HCT116 (cell line): ENCODE measurements at places on chromosomes 5 and 9. TPM values are rescaled to one million over a fixed set of nuclear protein-coding genes. Genes with fewer than 3 reads are reported as not detected.

FREM1 gene
- 0.12 TPM for total RNA-seq

- DNase-seq = no peak
- H3K27ac ChIP-seq = no peak overlapping the region
- H3K36me3 ChIP-seq = no peaks in the 10 kb centered on the region
- H3K27me3 ChIP-seq = no peaks in the 10 kb centered on the region
Observed at GRCh38 chr9:7844242-7844641, 44.7 kb upstream of the DMAC1 start.

PRLR gene
- 0.10 TPM for total RNA-seq

DNA sequence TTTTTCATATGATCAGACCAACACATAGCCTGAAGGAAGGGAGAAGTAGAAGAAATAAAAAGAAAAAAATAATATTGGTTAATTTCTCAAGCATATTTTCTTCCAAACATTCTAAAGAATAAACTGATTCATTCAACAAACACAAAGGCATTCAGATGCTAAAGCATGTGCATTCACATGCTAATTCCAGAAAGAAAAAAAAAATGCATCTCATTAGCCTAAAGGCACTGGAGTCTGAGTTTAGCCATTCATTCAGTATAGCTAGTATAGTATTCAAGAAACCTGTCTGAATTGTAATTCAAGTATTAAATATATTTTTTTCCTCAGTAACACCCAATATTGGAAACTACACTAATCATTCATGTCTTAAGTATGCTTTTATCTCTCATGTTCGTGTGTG lies 61.0 kb upstream of the FER start:
- peaks cover under 1% of the 10 kb centered on the region; the same call in 1 of the 2 replicates for H3K4me1 ChIP-seq
- no peaks in the 10 kb centered on the region for H3K27me3 ChIP-seq
- H3K27ac ChIP-seq = no peak overlapping the region
- no peak overlapping the region for H3K4me3 ChIP-seq
- DNase-seq = no peak
- H3K36me3 ChIP-seq = no peaks in the 10 kb centered on the region

CCL27 gene
- 1.0 TPM for total RNA-seq

GRCh38 chr5:58185801-58186200 lies 274.1 kb downstream of the PLK2 start:
- no peak for DNase-seq
- no peak overlapping the region for H3K27ac ChIP-seq
- H3K27me3 ChIP-seq = no peaks in the 10 kb centered on the region
- H3K36me3 ChIP-seq = no peaks in the 10 kb centered on the region
- H3K4me1 ChIP-seq = peaks cover 15% of the 10 kb centered on the region
